ENCODE measurements at places on chromosomes 7 and 10. TPM values are rescaled to one million over a fixed set of nuclear protein-coding genes. Genes with fewer than 3 reads are reported as not detected.

Gene LEP
- not detected for total RNA-seq

Gene BMPR1A
- total RNA-seq: 19.1 TPM

Gene CADPS2
- total RNA-seq: 0.07 TPM

Gene ZNF467
- 1.1 TPM for total RNA-seq

Gene OPN1SW
- not detected for total RNA-seq

Gene MEIG1
- total RNA-seq: 0.99 TPM

Gene TMEM120A
- 33.0 TPM for total RNA-seq

Gene CTAGE4
- not detected for total RNA-seq

Gene UTF1
- total RNA-seq: 0.16 TPM

Data from A549 treated with CpdA at 1 μM for 4 hours (cell line).